ENCODE measurements at places on chromosomes 11 and 22.

- no peak for DNase-seq
Observed at GRCh38 chr11:67406969-67407687, 3.2 kb downstream of the TBC1D10C start.

DNA sequence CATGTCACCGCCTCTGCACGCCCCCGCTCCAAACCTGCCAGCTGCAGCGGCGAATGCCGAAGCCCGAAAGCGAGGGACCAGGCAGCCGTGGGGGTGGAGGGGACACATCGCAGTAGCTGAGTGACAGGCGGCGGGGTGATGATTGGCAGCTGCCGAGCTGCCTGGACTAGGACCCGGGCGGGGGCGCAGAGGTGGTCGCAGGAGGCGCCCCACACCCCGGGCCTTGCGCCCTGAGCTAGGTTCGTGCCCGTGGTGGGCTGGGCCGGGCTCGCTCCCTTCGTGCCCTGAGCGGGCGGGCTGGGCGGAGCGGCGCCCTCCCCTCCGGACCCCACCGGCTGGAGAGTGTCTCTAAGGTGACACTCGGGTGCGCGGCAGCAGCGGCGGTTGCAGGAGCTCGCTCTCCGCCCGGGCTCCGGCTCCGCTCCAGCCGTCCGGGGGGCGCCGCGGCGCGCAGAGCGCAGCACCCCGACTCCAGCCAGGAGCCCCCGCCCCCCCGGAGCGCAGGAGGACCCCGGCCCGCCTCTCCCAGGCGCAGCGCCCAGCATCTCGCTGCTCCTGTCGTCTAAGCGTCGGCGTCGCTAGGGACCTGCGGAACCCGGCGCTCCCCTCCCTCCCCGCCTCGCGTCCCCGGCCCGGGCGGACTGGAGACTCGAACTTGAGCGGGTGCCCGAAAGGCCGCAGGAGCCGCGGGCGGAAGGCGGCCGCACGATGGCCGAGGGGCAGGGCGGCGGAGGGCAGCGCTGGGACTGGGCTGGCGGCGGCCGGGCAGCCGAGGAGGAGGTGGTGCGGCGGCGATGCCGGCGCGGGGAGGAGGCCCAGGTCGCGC lies 14.5 kb upstream of the DGKZ start:
- no peak for DNase-seq

DNA sequence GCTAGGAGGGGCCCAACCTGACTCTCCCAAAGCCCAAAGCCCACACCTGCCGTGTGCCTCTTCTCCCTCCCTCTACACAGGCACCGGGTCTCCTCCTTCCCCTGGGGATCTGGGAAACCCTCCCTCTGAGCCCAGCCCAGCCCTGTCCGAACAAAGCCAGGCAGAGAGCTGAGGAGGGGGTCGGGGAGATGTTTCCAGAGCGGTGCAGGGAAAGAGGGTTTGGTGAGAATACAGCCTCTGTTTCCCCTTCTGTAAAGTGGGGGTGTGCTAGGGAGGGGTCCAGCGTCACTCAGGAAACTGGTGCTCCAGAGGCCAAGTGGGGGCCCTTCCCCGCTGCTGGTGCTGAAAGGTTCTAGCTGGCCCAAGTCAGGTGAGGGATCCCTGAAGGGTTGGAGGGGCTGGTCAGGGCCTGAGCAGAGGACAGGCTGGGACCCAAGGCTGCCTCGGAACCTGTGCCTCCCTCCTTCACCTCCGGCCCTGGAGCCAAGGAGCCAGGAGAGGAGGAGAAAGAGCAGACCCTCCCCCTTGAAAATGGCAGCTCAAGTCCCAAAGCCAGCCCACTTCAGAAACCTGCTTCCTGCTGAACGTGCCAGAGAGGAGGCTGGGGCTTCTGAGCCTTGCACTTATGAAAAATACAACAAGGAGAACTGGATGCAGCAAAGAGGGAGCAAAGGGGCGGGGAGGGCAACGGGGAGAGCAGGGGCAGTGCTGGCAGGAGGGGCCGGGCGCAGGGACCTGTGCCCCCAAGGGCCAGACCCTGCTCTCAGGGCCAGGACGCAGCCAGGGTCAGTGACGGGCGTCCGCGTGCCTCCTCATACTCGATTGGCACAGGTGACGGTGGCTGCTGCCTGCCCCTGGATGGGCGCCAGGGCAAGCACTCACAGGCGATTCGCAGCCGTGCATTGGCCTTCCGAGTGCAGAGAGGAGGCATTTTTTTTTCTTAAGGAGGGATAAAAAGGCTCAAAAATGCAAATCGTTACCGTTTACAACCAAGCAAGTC lies 43.2 kb downstream of the MACROD1 start:
- DNase-seq, result no peak

- no peak for DNase-seq
Observed at GRCh38 chr22:38963872-38964271, 6.5 kb downstream of the APOBEC3A start.

DNA sequence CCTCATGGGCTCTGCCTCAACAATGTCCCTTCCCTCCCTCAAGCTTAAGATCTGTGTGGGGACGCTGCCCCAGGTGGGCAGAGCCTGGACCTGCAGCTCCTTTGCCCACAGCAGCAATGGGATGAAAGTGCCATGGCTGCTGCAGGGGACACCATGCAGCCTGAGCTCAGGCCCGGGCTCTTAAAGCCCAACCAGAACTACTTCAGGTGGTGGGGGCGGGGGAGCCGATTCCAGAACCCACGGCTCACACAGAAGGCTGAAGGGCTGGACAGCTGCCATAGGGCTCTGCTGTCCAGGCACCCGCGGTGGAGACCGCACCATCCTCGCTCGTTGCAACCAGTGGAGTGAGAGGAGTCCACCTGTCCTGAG lies 12.5 kb downstream of the CHID1 start:
- DNase-seq, result no peak

DNA sequence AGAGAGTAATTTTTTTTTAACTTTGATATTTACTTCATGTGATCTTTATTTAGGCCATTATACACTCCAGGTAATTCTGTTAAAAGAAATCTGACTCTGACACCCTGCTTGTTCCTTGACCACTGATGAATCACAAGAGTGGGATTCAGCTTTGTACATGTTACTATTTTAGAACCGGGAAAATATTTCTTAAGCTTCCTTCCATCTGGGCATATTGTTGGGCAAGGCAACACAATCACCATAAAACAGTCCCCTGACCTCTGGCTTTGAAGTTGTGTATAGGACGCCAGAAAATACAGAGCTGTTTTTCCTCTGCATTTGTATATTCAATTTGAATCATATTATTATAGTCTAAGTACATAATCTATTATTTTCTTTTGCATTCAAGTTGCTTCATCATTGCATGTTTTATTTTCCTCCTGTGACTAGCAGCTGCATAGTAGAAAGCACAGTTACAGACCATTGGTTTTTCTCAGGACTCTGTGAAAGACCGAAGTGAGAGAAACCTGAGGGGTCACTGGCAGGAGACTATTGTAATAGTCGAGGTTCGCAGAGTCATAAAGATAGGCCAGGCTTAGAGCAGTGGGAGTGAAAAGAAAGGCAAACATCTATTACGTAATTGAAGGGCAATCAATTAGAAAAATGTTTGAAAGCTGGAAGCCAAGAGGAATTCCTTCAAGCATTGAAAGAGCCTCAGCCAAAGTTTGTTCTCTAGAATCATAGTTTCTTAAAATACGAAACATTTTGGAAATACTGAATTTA lies 51.8 kb upstream of the SLC36A4 start:
- no peak for DNase-seq

DNA sequence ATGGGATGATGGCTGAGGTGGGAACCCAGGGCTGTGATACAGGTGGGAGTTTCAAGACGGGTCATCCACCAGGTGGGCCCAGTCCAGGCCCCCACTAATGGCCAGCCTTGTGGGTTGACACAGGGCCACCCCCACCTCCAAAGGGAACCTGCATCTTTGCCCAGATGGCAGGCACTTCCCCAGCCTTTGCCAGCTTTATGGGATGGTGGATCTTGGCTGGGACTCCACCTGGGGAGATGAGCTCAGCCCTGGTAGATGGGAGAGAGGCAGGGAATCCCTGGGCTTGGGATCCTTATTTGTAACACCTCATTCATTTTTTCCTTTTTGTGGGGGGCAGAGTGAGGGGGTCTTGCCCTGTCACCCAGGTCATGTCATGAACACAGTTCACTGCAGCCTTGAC lies 33.4 kb downstream of the CD82 start:
- DNase-seq, result no peak

DNA sequence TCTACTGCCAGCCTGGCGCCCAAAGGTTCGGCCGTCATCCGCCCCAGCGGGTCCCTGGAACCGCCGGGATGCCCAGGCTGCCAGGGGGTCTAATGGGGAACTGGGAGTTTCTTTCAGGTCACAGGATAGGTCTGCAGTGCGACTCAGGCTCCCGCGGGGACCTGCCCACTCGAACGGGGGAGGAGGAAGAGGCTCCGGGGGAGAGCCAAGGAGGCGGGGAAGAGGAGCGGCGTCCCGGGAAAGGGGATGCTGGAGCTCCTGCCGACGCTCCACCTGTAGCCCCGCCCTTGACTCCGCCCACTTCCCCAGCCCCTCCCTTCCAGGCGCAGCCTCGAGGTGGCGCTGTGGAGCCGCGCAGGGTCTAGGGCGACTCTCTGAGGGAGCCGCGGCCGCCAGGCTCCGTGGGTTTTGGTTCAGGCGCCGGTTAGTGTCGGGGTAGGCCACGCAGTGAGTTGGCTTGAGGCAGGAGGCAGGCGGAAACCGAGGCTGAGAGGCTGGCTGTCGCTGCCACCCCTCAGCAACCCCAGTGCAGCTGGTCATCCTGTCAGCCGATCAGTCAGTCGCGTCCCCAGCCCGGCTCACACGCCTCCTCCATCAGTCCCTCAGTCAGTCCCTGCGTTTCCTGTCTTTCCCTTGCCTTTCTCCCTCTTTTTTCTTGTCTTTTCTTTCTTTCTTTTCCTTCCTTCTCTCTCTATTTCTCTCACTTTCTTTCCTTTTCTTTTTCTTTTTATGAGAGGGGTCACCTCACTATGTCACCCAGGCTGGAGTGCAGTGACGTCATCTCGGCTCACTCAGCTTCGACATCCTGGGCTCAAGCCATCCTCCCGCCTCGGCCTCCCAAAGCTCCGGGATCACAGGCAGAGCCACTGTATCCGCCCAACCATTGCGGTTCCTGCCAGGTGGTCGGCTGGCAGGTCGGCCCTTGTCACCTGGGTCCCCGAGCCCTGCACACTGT lies 26.4 kb downstream of the YWHAH start:
- peak; percentile 91 for DNase-seq

- DNase-seq, result no peak
Observed at GRCh38 chr11:106986261-106986660, 32.0 kb downstream of the GUCY1A2 start.

- DNase-seq, result no peak
Observed at GRCh38 chr11:89441606-89442005, 49.6 kb downstream of the NOX4 start.

DNA sequence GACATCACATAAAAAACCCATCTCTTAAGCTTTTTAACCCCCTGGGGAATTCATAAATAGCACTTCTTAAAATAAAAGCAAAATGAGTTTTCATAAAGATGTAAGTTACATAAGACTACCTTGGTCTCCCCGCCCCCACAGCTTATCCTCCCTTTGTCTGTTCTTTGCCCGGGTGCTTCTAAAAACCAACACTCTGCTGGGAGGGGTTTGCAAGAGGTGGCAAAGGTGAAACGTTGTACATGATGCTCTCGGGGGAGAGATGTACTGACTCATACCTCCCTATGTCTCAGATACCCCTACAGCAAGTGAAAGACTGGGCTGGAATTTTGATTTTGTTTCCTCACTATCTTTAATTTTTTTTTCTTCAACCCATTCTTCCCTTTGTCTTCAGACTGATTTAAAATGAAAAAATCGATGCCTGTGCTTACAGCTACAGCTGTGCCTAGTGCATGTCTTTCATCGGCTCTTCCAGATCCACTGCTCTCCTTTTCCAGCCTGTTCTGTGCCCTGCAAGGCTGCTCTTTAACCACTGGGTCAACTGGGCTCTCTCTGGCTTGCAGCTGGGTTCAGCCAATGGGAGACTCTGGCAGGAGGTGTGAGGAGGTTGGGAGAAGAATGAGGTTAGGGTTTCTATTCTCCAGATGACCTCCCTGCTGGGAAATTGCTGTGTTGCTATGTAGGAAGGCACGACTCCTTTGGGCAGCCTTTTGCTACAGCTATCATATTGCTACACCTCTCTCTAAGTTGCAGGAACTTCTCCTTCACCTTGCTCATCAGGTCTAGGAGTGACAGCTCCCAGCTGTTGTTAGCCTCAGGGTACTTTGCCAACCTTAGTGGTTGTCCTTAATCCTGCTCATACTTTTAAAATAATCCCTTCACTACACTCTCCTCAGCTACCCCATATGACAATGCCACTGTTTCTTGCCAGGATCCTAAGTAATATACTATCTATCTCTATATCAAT lies 266.5 kb downstream of the TENM4 start:
- no peak for DNase-seq

- DNase-seq, result no peak
Observed at GRCh38 chr11:63491240-63491587, 247 bp upstream of the PLAAT5 start.

DNA sequence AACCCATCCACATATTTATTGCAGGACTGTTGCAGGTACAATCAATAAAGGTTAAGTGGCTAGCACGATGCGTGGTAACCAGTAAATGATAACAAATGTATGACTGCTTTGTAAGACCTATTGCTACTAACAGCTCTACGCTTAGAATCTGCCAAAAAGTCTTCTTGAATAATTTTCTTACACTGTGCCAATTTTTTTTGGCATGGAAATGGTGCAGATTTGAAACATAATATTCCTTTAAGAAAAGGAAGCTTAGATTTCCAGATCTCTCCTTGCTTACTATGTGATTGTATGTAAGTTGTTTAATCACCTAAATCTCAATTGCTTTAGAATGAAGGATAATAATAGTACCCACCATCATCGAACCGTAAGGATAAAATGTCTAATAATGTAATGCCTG lies 192.0 kb downstream of the LRRC4C start:
- no peak for DNase-seq

DNA sequence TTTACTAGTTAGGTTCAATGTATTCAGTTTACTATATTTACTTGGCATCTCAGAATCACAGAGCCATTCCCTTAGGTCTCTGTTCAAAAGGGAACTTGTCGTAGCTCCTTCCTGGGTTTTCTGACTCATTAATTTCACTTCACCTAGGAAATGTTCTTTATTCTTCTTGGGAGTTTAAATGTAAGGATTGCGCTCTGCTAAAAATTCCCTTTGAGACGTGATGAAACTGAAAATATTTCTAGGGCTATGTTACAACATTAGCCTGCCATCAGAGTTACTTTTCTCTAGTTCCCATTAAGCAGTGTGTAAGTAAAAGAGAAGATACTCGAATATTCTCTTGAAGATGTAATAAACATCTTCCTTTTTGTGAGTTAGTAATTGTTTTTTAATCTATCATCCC lies 209.5 kb downstream of the CASP12 start:
- no peak for DNase-seq

DNA sequence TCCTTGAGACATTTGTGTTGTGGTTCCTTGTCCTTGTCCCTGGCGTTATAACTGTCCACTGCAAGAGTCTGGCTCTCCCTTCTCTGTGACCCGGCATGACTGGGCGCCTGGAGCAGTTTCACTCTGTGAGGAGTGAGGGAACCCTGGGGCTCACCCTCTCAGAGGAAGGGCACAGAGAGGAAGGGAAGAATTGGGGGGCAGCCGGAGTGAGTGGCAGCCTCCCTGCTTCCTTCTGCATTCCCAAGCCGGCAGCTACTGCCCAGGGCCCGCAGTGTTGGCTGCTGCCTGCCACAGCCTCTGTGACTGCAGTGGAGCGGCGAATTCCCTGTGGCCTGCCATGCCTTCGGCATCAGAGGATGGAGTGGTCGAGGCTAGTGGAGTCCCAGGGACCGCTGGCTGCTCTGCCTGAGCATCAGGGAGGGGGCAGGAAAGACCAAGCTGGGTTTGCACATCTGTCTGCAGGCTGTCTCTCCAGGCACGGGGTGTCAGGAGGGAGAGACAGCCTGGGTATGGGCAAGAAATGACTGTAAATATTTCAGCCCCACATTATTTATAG lies 23.0 kb downstream of the MYBPC3 start:
- DNase-seq, result no peak

- no peak for DNase-seq
Observed at GRCh38 chr11:117410861-117411710, 83.4 kb downstream of the CEP164 start.

Data from CD4-positive, alpha-beta T cell treated with Interleukin-12 subunit alpha and Interleukin-12 subunit beta, for 1 hour (primary cell).